PC-3 (cell line): ENCODE measurements at places on chromosomes 5 and 9. TPM values are rescaled to one million over a fixed set of nuclear protein-coding genes. Genes with fewer than 3 reads are reported as not detected.
A peak's percentile ranks its signal among the peaks of the same experiment; 100 is the strongest.

DNA sequence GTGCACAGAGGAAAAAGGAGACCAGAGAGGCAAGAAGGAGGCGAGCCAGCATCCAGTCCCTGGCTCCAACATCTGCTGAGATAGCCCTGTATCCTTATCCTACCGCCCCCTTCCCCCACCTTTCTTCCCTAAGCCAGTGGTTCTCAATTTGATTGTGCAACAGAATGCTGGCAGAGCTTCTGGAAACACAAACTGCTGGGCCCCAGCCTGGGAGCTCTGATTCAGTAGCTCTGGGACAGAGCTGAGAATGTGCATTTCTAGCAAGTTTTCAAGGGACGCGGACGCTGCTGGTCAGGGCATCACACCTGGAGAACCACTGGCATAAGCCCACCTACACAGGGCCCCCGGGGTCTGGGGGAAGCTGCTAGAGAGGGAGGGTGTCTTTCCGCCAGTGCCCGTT is 21.1 kb downstream of the AK8 start:
- DNase-seq = no peak

DNA sequence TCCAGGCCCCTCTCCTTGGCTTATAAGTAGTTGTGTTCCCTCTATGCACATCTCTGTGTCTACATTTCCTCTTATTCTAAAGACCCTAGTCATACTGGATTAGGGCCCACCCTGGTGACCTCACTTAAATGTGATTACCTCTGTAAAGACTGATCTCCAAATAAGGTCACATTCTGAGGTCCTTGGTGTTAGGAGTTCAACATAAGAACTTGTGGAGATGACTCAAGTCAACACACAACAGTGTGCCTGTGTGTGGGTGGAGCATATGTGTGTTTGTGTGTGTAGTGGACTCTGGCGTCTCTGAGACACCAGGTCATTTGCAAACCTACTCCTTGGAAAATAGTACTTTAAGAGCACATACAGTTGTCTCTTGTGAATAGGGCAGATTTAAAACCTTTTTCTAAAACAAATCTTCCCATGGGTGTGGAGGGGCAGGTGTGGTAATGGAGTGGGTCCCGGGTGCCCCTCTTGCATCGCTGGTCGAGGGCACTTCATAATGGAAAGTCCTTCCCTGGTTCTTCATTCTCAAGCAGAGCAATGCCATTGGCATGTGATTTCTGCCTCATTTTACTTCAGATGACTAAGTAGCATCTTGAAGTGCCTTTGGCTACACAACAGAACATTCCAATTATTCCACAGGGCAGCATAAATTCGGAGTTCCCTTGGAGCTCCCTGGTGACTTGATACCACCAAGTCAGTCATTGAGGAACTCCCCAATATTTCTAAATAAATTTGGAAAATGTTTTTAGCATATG is 84.4 kb downstream of the C9orf152 start:
- DNase-seq = no peak

- no peak for DNase-seq
These were observed 95.5 kb downstream of the CAMSAP1 start for GRCh38 chr9:135811801-135812200.

STC2 gene
- 99.9 and 182 TPM in 2 replicates for total RNA-seq

DNA sequence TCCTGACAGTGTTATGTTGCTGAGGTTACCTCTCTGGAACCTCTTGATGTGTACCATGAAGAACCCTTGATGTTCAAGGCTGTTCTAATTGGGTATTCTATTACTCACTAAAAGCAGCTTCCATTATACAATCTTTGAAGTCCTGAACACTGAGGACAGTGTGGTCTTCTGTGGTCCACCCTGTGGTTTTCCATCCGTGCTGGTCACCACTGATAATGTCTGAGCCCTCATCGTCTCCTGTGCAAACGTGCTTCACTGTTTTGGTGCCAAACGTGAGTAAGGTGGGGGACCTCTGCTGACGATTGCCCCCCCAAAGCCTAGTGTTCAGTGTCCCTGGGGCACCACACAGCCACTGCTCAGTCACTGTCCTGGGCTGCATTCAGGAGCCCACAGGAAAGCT is 259.7 kb upstream of the ANKRD55 start:
- no peak for DNase-seq

- DNase-seq = peak; percentile 96
These were observed at the start of gene DNAJC25 for GRCh38 chr9:111631214-111631971. Gene DNAJC25 (plus strand): TSS chr9:111631334. CDS start chr9:111631408, 74 bp downstream.

PCDHGA9 gene
- 1.9 and 2.9 TPM in 2 replicates for total RNA-seq

KIAA1958 gene
- 3.7 and 4.2 TPM in 2 replicates for total RNA-seq

C1QTNF2 gene
- 0.04 and 0.17 TPM in 2 replicates for total RNA-seq

GRCh38 chr9:111909444-111909843 is 12.8 kb downstream of the UGCG start:
- DNase-seq = no peak

GRCh38 chr9:130140706-130141105 is 31.5 kb upstream of the NCS1 start:
- no peak for DNase-seq

DNA sequence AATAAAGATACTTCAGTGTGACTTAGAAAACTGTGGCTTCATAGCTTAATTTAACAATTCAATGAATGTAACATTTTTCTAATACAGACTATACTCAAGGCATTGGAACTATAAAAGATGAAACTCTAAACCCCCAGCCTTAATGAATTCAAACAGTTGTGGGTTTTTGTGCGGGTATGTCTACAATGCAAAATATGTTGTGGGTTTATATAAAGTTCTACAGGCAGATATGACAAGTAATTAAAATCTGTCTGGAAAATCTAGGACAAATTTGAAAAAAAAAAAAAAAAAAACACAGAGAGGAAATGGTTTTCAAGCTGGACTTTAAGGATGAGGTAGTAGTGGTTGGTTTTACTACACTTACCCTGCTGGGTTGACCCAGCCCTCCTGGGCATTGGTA is 467.5 kb upstream of the TLE4 start:
- DNase-seq = no peak

ZBTB26 gene
- total RNA-seq = 1.5 and 1.6 TPM in 2 replicates
